IPS DF 6.9 (cell line): ENCODE measurements at places on chromosomes 3 and 15.

DNA sequence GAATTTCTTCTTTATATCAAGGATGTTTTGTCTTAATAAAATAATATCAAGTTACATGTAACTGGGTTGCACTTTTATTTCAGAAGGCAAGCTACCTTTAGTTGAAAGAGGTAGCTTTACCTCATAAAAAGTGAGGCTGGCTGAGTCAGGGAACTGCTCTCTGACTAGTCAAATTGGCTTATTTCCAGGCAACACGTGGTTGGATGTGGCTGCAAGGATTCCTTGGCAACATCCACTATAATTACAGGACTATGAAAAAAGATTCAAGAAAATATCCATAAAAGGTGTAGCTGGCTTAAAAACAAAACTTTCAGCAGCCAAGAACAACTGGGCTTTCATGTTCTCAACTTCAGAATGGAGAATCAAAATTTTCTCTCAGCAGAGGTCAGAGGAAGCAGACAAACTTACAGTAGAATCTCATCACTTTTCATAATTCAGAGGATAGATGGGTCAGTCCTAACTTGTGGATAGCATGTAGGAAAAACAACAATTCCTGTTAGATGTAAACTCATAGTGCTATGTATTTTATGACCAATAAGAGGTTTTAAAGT, 779.1 kb downstream of the MECOM start:
- no peak for DNase-seq

- DNase-seq = no peak
Measured at GRCh38 chr3:189900578-189900977, 220.1 kb downstream of the P3H2 start.

GRCh38 chr3:74500257-74500656, 114.2 kb downstream of the CNTN3 start:
- DNase-seq = no peak

- DNase-seq = no peak
Measured at GRCh38 chr3:193057616-193058015, 140.0 kb upstream of the MB21D2 start.

DNA sequence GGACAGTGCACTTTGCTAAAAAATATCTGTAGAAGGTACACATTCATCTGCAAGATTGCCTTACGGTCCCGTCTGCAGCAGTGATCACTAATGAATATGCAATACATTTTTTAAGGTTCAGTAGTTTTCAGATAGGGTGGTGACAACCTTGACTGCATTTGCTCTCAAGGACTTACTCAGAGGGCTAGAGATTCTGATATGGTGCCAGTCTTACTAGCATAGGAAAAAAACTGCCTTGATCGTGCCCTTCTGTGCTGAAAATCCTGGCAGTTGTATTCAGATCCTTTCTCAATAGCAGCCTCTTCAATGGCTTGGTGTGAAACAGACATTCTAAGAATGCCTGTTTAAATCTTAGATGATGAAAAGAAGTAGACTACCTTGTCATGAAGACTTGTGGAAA, 411.9 kb upstream of the CCDC54 start:
- no peak for DNase-seq

- no peak for DNase-seq
Measured at GRCh38 chr3:71428841-71429596, 154.5 kb downstream of the FOXP1 start.

DNA sequence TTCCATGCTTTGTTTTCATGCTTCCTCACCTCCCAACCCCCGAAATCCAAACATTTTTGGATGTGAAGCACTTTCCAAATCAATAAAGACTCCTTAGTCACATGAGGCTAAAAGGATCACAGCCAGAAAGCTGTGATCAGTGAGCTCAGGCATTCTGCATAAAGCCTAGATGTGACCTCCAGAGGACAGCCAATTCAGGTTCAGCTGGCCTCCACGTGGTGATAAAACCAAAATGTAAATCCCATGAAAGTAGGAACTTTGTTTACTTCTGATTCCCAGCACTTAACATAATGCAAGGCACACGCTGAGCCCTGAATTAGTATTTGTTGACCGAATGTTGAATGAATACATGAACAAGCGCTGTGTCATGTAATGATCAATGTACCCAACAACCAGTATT, 249.5 kb upstream of the EOMES start:
- no peak for DNase-seq

DNA sequence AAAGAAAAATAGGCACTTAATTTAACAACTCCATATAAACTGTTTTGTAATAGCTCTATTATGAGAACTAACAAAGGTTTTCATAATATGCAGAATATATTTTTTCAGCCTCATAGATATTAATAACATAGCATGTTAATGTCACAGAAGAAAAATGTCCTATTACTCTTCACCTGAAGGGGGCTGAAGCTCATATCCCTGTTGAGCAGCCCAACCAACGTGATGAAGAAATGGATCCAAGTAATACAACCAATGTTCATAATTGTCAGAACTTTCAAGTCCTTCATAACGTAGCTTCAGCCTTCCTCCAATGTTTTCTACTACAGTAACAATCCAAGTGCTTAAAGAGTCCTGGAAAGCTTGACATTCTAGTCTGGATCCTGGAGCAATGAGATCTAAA, 34.5 kb upstream of the STIMATE start:
- DNase-seq = no peak

GRCh38 chr15:72227192-72227586, 3.8 kb downstream of the PKM start:
- DNase-seq = no peak

DNA sequence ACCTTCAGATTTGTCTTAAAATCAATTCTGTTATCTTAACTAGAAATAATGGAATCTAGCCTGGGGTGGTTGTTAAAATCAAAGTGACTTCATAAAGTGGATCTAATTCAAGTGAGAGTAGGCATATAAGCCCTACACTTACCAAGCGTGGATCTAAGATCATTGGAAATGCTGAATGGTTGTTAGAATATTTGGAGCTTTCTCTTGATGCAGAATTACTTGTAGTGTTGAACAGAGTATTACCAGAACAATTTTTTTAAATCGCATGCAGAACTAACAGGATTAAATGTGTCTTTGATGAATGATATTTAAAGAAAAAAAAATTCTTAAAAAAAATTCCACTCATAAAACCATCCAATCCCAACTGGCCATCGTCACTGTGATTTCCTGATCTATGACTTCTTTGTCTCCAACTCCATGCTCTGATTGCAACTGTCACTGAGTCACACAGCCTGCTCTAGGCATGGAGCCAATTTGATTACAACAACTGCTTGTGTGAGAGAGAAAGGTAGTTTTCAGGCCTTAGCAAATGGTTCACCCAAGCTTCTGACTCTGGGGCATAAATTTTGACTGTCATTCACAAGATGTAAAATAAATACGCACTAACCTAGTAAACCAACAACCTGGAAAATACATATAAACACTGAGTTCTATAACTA, 25.9 kb upstream of the SPRED1 start:
- DNase-seq = no peak

DNA sequence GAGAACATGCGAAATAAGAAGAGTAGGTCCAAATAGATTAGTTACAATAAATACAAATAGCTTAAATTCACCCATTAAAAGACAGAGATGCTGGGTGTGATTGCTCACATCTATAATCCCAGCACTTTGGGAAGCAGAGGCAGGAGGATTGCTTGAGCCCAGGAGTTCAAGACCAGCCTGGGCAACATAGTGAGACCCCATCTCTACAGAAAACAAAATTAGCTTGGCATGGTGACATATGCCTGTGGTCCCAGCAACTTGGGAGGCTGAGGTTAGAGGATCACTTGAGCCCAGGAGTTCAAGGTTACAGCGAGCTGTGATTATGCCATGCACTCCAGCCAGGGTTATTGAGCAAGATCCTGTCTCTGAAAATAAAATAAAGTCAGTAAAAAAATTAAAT, 109.1 kb upstream of the WNT5A start:
- no peak for DNase-seq

- no peak for DNase-seq
Measured at GRCh38 chr3:192079098-192079497, 618.1 kb downstream of the PYDC2 start.

- DNase-seq = no peak
Measured at GRCh38 chr3:113896930-113897329, 50.9 kb upstream of the ZDHHC23 start.

DNA sequence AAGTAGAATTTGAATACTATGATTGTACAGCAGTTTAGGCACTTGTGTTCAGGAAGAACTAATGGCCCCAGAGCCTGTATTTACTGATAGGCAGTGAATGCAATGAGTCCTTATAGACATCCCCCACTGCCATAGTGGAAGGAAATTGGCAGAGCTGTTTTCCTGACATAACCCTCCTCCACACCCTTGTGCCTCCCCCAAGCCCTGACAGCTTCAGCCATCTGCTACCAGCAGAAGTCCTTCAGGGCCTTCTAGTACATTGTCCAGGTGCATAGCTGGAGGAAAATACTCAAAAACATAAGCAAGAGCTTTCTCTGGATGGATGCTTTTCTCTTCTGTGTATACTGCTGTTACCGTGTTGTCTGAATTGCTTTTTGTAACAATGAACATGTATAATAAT, 20.6 kb downstream of the ARHGAP31 start:
- no peak for DNase-seq

- DNase-seq = no peak
Measured at GRCh38 chr3:175432376-175433025, 573.4 kb downstream of the NAALADL2 start.

- DNase-seq = no peak
Measured at GRCh38 chr3:64509206-64509605, 178.6 kb downstream of the ADAMTS9 start.

- no peak for DNase-seq
Measured at GRCh38 chr3:98964784-98965183, 63.3 kb upstream of the DCBLD2 start.

GRCh38 chr3:148790851-148791735, 36.5 kb upstream of the CPB1 start:
- DNase-seq = no peak

DNA sequence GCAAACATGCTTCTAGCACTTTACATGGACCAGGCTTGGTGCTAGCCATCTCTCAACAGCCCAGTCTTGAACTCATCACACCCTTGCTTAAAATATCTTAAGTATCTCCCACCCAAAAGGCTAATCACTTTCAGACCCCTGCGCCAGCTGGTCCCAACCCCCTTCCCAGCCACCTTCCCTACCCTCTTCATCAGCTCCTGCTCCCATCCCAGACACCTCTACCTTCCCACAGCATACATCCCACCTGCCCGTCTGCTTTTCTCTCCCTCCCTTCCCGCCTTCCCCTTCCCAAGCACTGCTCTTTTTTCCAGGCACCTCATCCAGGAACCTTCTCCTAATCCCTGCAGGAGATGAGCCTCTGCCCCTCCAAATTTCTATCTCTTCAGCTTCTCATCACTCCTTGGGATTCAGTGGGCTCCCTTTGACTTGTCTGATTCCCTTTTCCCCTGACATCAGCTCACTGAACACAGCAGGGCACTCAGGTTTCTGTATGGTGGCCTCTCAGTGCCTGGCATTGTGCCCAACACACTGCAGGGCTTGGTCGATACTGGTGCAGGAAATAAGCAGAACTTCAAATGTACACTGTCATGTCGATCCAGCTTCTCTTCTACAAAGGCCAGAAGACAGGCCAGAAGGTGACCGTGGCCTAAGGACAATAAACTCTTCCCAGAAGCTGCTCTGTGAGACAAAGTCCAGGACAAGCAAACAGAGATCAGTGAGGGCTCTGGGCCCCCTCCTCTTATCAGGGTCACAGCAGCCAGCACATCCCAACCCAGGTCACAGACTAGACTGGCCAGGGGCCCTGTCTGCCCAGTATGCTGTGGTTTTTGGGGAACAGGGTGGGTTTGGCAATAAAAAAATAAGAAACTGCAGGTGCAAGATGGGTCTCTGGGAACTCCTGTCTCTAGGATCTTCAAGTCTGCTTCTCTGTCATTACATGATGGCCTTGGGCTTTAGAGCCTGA, 2.2 kb upstream of the ITIH1 start:
- no peak for DNase-seq

DNA sequence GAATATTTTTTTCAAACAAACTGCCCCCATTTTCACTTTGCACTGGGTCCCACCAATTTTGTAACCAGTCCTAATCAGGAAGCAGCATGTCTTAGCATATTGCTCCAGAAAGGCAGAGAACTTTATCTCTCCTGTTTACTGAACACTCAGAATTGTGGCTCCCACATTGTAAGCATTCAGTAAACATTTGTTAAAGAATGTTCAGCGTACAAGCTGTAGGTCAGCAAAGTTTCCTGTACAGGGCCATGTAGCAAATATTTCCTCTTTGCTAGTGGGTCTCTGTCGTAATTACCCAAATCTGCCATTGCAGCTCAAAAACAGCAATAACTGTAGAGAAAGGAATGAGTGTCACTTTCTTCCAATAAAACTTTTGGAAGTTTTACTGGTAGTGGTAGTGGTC, 393.3 kb downstream of the GRM7 start:
- no peak for DNase-seq

- DNase-seq = no peak
Measured at GRCh38 chr15:43210807-43211206, 10.0 kb downstream of the EPB42 start.

GRCh38 chr3:184349563-184350470, 11.6 kb downstream of the CLCN2 start:
- DNase-seq = no peak

GRCh38 chr15:98830034-98830634, 177.5 kb downstream of the PGPEP1L start:
- no peak for DNase-seq

- no peak for DNase-seq
Measured at GRCh38 chr15:88220443-88221335, 35.9 kb downstream of the NTRK3 start.

DNA sequence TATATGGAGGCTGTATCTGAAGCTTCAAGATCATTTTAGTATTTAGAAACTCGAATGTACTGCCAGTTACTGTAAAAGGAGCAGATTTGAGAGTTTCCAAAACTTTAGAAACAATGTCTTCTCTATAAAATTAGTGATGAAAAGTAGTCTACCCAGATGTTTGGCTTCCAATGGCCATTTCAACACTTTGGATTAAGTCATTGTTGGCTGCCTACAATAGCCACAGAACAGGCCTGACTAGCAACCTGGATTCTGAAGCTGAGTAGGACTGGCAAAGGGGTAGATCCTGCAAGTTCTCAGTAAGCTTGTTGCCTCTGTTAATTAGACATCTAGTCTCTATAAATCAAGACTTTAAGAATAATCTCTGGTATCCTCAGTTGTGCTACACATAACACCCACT, 239.0 kb upstream of the KCNMB2 start:
- DNase-seq = no peak

- no peak for DNase-seq
Measured at GRCh38 chr3:46925585-46925934, 48.0 kb downstream of the PTH1R start.

DNA sequence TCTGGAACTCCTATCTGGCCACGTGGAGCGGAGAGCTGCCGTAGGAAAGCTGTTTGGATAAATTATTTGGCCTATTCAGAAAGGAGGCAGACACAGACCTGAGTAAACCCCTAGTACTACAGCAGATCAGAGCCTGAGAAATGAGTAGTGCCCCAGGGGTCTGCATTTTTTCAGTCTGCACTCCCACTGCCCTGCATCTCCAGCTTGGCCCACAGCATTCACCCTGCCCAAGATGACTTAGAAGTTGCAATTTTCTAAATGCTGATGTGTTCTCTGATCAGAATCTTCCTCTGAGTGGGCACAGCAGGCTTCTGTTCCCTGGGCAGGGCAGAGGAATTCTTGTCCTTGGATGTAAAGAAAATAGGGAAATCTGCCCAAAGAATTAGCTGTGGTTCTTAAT, 55.1 kb upstream of the PIK3CB start:
- DNase-seq = no peak

GRCh38 chr3:59084583-59084982, 34.8 kb upstream of the CFAP20DC start:
- DNase-seq = no peak
